ENCODE measurements at places on chromosomes 5 and 9. TPM values are rescaled to one million over a fixed set of nuclear protein-coding genes. Genes with fewer than 3 reads are reported as not detected.

CORO2A gene
- 0.64 TPM for total RNA-seq

TMEM174 gene
- not detected for total RNA-seq

EQTN gene
- not detected for total RNA-seq

FOXD4 gene
- total RNA-seq = not detected

ODF2 gene
- 36.9 TPM for total RNA-seq

WDR38 gene
- not detected for total RNA-seq

KLHL3 gene
- total RNA-seq = 3.3 TPM

SURF6 gene
- 17.1 TPM for total RNA-seq

CCL27 gene
- total RNA-seq = not detected

PIP5K1B gene
- total RNA-seq = 0.29 TPM

SOX30 gene
- total RNA-seq = not detected

DNA sequence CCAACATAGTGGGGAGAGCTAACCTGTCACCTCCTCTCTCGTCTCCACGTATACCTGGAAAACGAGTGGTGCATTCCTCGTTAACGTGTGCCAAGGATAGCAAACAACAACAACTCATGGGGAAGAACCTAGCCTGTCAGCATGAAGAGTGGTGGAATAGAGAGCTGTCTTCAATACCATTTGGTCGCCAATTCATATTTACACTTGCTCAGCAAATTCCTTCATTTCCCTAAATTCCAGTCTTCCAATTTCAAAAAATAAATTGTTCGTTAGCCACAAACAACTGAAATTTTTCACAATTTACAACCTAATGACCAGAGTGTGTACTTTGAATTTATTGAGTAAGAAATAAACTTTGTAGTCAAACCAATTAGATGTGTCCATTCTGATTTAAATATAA, 344.8 kb downstream of the NTRK2 start:
- no peak for DNase-seq

DNA sequence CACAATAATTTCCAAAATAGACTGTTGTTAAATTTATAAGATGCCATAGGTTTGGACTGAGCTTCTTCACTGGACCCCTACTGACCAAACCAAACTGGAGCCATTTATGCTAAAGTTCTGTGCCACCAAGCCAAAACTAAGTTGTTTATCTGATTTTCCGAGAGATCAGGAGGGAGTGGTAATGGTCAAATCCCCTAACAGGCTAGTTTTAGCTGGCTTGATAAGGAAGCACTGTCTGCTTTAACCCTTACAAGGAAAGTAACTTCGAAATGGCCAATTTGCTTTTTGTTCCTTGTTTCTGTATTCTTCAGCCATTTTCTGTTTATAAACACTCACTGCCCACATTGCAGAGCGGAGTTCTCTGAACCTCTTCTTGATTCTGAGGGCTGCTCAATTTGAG, 246.8 kb upstream of the TUT7 start:
- DNase-seq = no peak

DNA sequence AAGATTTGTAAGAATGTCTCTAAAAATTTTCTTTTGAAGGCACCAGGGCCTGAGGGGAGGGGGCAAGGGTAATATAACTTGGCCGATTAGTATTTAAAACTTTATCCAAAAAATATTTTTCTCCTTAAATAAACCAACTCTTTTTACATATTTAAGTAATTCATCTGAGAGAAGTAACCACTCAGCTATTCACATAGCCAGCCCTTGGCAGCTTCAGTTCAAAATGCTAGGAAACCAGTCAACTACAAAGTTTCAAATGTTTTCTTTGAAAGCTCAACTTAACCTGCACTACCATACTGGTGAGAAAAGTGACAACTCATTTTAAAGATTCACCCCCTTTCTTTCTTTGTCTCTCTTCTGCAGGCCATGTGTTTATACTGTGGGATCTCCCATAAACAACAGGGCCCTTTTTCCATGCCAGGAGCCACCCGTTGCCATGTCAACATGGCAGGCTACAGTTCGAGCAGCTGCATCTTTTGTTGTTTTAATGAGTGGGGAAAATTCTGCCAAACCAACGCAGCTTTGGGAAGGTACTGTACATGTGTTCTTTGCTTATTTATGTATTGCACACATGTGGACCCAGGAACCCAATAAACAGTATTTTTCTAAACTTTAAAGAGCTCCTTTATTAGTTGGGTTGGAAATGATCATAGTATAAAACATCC, 46.3 kb downstream of the AOPEP start:
- no peak for DNase-seq

GRCh38 chr5:32280656-32281081, 32.1 kb downstream of the MTMR12 start:
- DNase-seq = no peak

GRCh38 chr9:104906441-104907277, 21.3 kb downstream of the ABCA1 start:
- DNase-seq = no peak

- DNase-seq = peak; percentile 22
Observed at GRCh38 chr5:112210430-112211005, 208.6 kb downstream of the EPB41L4A start.

- DNase-seq = no peak
Observed at GRCh38 chr5:38379350-38379937, 121.1 kb downstream of the EGFLAM start.

- DNase-seq = no peak
Observed at GRCh38 chr5:117286813-117287212, 712.2 kb upstream of the SEMA6A start.

- DNase-seq = no peak
Observed at GRCh38 chr5:151072630-151073025, 8.2 kb downstream of the TNIP1 start.

DNA sequence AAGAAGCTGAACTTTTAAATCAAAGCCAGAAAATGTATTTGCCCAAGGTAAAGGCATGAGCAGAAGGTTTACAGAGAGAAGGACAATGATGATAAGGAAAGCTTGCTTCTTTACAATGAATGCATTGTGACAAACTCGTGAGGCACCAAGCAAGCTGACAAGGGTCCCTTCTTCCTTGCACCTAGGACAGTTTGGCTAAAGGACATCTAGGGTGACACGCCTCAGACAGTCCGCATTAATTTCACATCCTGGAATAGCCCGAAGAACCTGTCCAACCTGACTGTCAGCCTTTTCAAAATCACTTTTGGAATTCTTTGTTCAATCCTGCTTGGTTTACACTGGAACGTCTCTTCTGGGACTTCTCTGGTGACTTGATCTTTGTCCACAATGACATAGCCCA, 146.4 kb upstream of the MAP3K1 start:
- DNase-seq = no peak

GRCh38 chr5:159850160-159850559, 66.1 kb upstream of the ADRA1B start:
- no peak for DNase-seq

DNA sequence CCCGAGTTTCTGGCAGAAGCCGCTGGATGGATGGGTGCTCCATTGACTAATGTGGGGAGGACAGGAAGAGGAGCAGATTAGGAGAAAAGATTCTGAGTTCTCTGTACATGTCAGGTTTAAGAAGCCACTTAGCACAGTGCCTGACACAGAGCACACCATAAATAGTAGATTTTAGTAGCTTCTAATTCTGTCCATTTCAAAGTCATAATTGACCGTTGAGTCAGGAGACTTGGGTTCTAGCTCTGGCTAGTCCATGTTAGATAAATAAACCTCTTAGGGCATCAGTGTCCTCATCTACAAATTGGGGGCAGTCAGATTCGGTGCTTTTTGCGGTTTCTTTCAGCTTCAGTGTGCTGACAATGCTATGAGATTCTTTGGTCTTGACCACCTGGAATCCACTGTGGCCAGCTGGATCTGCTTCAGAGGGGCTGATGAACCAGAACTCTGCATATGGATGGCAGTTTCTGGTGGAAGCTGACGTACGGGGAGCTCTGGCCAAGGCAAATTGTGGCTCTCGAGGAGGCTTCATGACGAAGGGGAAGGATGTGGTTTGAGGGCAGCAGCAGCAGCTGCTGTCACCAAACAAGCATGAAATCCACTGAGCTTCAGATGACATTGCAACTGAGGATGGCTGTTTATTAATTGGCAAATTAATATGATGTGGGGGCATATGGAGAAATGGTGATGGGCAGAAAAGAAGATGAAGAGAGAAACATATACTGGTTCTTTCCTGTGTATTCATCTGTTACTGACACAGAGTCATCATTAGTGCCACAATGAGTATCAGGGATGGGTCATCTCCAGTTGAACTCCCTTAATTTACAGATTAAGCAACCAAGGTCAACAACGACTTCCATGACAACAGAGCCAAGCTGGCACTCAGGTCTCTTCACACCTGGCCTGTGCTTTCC, 134.4 kb downstream of the AOPEP start:
- DNase-seq = no peak

- no peak for DNase-seq
Observed at GRCh38 chr5:148408092-148408491, 24.3 kb downstream of the FBXO38 start.

DNA sequence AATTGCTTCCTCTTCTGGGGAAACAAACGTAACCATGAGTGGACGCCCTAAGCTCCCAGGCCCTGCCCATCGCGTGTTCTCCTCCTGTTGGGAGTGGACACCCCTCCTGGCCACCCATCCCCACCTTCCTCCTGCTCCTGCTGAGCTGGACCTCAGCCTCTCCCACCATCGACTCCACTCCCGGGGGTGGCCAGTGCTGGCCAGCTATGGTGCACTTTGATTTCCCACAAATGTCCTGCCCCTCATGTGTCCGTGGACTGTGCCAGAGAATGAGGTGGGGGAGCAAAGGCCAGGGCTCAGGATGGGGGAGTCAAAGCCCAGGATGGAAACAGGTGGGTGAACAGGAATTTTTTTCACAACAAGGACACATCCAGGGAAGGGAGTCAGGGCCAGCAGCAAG, 62.8 kb downstream of the MED10 start:
- DNase-seq = no peak

DNA sequence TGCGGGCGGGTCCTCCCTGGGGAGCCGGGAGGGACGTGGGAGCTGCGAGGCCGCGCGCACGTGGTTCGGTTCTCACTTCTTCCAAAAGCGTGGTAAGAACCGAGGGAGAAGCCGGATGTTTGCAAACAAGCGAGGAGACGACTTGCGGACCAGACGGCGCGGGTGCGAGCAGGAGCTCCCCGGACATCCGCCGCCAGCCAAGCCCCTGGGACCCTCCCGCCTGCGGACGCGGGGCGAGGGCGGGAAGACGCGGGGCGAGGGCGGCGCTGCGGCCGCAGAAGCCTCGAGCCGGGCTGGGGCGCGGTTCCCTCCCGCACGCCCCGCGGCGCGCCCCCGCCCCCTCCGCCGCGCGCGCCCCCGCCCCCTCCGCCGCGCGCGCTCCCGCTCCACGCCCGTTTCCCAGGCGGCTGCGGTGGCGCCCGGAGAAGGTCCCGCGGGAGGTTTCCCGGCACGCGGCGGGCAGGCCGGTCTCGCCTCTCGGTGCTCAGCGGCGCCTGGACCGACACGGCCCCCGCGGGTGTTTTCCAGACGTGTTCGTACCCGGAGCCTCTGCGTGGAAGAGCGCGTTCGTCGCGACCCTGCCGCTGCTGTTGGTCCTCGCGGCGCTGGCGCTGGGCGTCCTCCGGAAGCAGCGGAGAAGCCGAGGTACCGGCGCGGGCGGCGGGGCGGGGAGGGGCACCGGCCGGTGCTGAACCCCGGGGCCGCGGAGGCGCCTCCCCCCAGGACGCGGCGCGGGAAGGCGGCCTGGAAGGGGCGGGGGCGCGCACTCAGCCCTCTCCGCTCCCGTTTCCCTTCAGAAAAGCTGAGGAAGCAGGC, 12.8 kb downstream of the BTNL9 start:
- DNase-seq = no peak

GRCh38 chr5:151904909-151905308, 19.7 kb downstream of the GLRA1 start:
- no peak for DNase-seq

DNA sequence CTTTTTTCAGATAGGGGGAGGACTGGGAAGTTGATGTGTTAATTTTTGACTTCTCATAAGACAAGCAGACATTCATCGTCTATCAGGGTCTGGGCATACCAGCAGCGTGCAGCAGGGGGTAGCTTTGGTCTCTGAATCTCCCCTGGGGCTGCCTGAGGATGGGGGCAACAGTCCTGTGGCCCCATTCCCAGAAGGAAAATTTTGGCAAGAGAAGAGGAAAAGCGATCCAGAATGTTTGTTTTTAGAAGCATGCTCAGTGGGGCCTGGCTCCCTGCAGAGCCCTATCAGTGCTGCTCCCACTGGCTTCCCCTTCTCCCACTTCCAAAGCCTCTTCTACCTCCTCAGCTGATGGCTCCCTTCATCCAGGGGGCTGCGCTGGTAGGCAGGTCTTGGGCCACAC, 194.8 kb upstream of the IL12B start:
- no peak for DNase-seq
